NCI-H1417 (cell line): ENCODE measurements at places on chromosomes 1 and 21.
A peak's percentile ranks its signal among the peaks of the same experiment; 100 is the strongest.

GRCh38 chr1:202241376-202242079 is 47.9 kb downstream of the LGR6 start:
- DNase-seq: no peak

- peak; percentile 2 for DNase-seq
These were observed 56.5 kb downstream of the CD46 start for GRCh38 chr1:207808322-207808705.

DNA sequence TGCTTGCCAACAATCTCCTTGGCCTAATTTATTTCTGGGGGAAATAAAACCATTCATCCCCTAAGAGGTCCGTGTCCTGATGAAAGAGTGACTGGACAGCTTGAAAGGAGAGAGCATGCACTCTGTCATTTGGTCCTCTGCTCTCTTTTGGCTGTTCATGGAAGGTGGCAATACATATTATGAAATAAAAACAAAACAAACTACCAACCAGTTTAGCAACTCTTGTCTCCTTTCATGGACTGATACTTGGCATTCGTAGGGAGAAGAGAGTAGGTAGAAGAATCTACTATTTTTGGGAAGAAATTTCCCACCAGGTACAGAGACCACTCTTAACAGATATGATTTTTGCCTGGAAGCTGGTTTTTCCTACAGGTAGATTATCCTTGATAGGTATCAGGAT is 746 bp upstream of the C1orf116 start:
- no peak for DNase-seq

- no peak for DNase-seq
These were observed 27.9 kb upstream of the BATF3 start for GRCh38 chr1:212727386-212728181.

- DNase-seq: no peak
These were observed 14.0 kb upstream of the TIPRL start for GRCh38 chr1:168164771-168165170.

GRCh38 chr1:40607921-40608320 is 57.6 kb downstream of the RIMS3 start:
- DNase-seq: no peak

- peak; percentile 2 for DNase-seq
These were observed at the start of gene CFAP107 for GRCh38 chr1:12745992-12746323. Gene CFAP107, plus strand, starts transcription at chr1:12746200. Its CDS starts 231 bp downstream, at chr1:12746431.

DNA sequence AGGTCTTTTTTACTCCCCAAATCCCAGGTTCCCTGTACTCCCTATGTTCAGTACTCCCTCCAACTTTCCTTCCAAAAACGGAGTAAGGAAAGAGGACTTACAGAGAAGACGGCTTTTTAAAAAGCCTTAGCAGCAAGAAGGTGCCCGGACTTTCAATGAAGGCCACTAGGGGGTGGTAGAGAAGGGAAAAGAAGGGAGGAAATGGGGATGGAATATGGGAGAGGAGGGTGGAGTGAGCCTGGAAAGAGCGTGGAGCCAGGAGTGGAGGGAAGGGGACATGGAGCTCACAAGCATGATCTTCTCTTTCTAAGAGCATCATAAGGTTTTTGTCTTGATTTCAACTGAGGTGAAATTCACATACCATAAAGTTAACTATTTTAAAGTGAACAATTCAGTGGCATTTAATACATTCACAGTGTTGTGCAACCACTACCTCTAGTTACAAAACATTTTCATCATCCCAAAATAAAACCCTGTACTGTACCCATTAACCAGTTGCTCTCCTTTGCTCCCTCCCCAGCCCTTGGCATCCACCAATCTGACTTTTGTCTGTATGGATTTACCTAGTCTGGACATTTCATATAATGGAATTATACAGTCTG is 129.9 kb downstream of the ZNF281 start:
- peak; percentile 36 for DNase-seq

GRCh38 chr1:107657356-107657755 is 307.6 kb downstream of the VAV3 start:
- no peak for DNase-seq

GRCh38 chr21:37436174-37436573 is 69.6 kb downstream of the DYRK1A start:
- no peak for DNase-seq

DNA sequence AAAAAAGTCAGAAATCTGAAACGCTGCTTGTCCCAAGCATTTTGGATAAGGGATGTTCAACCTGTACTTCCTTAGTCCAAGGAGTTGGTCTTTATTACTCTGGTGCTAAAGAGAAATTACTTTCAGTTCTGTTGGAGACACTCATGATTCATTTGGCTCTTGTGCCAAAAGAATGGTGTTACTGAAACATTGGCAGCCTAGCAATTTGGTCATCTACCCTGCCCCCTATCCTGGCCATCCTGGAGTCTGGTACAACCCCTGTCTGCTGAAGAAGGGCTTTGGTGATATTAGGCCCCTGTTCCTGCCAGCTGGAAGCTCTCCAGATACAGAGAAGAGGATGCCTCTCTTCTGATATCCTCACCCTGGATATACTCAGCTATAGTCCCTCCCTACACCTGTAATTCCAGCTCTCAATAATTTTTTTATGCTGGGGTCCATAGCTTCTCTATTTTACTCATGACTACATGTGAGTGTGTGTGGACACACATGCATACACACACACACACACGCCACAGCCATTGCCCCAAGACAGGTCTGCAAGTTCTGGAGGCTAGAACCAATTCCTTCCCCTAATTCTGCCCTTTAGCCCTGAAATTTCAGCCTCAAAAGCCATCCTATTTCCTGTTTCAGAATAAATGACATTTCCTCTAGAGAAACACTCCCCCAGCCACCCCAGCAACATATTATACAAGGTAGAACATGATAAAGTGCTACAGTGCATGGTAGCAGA is 40.0 kb downstream of the LHX8 start:
- DNase-seq: no peak

DNA sequence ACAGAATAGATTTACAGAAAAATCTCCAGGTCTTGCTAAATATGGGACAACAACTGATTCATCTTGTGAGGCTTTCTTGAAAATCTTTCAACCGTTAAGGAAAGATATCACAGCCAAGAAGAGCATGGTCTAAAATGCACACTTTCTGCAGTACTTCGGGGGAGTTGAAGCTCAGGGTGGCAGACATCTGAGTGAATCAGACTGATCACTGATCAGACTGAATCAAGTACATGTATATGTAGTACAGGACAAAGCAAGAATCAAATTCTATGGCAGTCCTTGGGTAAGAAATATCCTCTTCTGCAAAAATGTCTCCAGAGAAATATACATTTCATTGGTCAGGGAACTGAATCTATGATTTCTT is 212.4 kb upstream of the SPAG17 start:
- no peak for DNase-seq

DNA sequence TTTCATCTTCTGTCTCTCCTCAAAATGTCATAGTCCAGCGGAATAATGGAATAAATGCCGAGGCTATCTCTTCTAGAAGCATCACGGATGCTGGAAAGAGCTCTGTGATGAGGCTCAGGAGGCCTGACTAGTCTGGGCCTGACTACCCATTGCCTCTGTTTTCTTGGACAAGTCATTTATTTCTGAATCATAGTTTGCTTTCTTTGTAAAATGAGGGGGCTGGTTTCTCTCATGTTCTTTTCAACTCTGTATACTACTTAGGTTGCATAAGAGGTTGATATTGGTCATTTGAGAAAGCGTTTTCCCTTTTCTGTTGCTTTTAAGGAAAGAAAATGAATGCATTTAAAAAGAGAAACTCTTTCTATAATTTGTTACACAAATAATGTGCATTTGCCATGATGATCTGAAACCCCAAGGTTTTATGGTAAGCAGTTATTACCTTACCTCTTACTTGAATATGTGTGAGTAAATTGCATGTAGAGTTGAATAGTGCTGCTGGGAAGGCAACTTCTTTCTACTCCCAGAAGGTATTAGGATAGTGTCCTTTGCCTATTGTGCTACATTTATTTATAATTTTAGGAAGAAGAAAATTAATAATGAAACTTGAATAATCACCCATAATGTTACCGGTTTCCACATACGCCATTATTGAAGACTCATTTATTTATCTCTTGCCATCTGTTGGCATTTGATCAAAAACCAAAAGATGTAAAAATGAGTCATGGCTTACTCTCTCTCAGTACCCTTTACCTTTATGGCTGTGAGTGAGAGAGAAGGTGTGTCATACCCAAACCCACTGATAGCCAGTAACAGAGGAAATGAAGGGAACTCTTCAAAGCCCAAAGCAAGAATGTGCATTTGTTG is 179.1 kb downstream of the FASLG start:
- no peak for DNase-seq

DNA sequence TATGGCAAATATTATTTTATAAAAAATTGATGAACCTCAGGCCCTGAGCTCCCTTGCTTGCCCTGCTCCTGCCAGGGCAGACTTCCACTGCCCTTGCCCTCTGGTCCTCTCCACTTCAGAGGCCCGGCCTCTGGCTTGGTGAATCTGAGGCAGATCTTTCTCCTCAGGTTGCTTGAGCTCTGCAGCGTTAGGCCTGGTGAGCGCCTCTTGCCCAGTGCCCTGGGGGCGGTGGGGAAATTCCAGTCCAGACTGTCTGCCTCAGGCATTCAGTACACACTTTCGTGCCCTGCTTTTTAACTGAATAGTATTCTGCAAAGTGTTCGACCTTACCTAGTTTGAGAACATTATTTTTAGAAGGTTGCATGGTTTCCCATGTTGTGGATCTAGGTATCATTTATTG is 98.2 kb downstream of the PCBP3 start:
- DNase-seq: no peak

DNA sequence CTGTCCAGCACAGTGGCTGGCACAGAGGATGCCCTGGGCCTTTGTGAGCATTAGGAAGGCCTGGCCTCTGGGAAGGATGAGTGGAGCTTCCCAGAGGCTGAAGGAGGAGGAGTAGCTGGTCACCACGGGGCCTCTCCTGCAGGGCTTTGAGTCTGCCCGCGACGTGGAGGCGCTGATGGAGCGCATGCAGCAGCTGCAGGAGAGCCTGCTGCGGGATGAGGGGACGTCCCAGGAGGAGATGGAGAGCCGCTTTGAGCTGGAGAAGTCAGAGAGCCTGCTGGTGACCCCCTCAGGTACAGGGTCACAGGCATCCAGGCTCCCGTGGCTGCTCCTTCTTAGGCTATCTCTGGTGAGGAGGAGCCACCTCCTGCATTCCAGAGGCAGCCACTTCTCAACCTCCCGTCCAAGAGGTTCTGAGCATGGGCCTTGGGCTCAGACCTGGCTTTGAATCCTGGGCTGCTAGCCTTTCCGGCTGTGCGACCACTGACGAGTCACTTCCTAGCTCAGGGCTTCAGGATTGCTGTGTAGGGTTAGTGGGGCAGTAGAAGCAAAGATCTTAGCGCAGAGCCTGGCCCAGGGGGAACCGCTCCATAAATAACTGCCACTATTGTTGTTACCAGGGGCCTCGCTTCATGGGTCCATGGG is 14.0 kb downstream of the SESN2 start:
- no peak for DNase-seq

GRCh38 chr1:31227891-31228568 is 11.7 kb downstream of the NKAIN1 start:
- DNase-seq: peak; percentile 6

GRCh38 chr1:181143102-181143859 is 54.8 kb downstream of the IER5 start:
- no peak for DNase-seq

DNA sequence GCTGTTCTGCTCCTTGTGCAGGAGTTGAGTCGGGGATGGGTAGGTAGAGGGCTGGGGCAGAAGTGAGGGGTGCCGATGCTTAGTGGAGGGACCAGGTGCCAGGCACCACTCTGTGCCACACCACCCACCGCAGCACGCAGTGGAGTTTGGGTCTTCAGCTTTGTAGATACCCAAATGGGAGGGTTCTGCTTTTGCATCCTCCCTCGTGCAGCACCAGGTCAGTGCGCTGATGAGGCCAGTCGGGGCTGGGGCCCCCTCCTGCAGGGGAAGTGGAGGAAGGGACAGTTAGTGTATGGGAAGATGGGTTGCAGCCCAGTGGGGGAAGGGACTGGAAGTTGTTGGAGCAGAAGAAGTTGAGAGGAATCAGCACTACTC is 244.0 kb downstream of the RHOU start:
- no peak for DNase-seq

DNA sequence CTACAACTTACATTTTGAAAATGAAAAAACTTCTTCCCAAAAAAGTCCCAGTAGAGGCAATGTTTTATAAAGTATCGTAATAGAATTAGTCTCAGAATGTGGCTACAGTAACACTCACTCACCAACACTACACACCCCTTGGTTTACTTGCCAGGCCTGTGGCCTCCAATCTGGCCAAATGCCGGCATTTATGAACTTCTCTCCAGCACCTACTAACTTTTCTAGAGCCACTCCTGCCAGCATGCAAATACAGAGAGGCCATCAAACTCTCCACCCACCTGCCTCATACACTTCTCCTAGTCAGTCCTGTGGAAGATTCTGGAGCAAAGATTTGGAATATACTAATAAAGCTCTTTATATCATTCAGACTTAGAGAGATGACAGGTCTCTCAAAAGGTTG is 32.3 kb downstream of the STPG1 start:
- DNase-seq: no peak

DNA sequence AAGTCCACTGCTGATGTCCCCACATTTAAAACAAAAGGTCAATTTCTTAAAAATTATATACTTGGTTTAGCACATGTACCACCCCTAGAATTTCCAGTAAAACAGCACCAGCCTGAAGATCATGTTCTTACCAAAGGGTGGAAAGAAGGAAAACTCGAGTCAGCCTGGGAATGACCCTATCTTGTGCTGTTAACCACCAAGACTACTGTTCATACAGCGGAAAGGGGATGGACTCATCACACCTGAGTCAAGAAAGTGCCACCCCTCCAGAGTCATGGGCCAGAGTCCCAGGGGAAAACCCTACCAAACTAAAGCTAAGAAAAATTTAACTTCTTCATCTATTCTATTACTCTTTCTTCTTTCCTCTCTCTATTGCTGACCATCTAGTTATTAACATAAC is 113.6 kb upstream of the PPM1J start:
- DNase-seq: no peak

DNA sequence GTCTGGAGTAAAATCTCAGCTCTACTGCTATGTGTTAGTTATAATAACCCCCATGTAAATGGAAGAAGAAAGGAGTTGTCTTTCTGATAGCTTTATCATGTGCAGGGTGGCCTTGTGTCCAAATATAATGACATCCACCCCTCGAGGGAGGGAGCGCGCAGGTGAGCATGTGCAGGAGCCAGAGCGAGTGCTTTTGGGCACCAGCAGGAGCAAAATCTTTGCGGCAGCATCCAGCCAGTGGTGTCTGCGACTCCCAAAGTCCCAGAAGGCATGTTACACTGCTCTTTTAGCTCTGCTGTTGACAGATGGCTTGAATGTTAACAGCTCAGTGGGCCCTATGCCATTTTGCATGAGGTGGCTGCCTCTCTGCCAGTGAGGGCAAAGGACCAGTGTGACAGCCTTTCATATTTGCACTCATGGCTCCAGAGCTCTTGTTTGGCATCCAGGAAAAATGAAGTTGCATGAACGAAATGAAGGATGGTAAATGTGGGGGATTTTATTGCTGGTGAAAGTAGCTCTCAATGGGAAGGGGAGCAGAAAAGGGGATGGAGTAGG is 146.7 kb downstream of the HMCN1 start:
- DNase-seq: no peak
